HEK293T (cell line): ENCODE measurements at places on chromosomes 7 and 10.

DNA sequence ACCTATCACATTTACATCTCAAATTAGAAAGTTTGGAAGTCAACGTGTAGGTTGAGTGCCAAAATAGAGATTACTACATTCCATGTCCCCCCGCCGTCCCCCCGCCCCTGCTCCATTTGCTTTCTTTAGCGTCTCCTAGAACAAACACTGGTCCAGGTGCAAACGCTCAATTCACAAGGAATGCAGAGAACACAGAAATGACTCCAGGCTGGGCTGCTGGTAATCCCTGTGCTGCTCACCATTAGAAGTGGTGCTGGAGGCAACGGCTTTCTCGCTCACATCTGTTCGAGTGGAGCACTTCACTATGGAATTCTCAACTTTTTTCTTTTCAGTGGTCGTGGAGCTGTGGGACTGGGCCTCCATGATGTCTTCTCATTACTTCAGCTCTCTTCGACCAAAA, 14.1 kb downstream of the GLI3 start:
- no peak for DNase-seq

DNA sequence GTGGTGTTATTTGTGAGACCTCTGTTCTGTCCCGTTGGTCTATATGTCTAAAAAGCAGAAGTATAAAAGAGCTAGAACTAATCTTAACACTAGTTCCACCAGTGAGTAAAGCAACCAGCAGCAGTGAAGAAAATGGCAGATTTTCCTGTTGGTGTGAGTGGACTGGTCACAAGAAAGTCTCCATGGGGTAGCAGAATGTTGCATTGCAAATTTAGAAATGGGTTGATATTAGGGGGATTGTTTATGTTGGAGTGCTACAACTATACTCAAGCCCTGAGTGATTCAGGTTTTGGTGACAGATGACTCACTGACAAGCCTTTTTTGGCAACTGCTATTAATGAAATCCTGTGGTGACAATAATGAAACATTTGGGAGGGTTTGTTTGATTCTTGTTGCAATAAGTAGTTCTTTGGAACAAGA, 5.6 kb downstream of the AVL9 start:
- no peak for DNase-seq

GRCh38 chr7:29270594-29271318, 76.2 kb downstream of the CHN2 start:
- no peak for DNase-seq

GRCh38 chr7:41478187-41478586, 224.7 kb downstream of the INHBA start:
- DNase-seq: no peak
